ENCODE measurements at places on chromosomes 1 and 21.

DNA sequence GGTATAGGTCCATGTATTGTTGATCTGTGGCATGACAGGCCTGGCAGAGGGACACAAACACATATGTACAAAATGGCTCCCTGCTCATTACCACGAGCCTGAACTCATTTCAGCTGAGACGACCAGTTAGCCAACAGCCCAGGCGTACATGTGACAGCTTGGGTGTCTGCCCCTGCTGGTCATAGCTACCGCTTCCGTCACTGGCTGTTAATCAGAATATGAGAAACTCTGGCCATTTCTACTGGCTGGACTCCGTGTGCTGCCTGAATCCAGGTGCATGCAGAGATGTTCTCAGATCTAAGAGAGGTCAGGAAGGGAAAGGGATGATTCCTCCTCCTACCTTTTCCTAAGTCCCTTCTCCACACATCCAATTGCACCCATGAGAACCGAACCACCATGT, 144.5 kb downstream of the PBX1 start:
- DNase-seq = no peak

- DNase-seq = no peak
Observed at GRCh38 chr1:174465855-174466254, 18.1 kb downstream of the GPR52 start.

GRCh38 chr1:155889566-155889965, 21.6 kb downstream of the RIT1 start:
- no peak for DNase-seq

DNA sequence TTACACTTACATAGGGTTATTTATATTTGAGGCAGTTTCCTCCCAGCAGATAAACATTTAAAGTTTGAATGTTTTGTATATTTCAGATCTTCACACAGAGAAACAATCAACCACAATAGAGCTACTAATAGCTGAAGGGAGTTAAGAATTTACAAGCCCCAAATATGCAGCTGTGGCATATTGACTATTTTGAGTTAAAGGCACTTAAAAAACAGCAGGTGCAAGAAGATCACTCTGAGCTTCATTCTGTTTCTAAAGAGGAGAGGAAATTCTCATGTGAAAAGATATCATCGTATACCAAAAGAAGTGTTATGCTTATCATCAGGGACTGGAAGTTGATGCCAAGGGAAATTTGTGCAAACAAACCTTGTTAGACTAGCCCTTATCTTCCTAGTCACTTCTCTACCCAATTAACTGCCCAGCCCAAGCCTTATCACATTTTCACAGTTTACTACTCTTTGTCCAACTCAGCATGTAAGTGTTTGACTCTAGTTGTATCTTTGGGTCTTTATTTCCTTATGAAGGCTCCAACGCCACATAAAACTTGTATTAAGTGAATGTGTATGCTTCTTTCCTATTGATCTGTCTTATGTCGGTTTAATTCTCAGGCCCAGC, 66.3 kb upstream of the COG2 start:
- DNase-seq = no peak

DNA sequence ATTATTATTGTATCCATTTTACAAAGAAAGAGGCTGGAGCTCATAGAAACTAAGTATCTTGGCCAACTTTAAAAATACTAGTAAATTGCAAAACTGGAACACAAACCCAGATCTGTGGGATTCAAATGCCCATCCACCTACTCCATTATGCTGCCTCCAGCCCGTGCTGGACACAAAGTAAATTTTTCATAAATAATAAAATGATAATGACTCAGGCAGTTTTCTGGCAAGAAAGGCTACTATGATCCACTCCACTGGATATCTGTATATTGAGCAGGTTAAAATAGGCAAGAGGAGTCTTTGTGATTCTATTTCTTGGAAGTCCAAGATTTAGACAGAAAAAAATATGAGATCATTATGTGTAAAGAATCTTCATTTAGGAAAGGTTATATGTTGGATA, 138.3 kb upstream of the DUSP10 start:
- no peak for DNase-seq

GRCh38 chr21:36927719-36928117, 38.8 kb downstream of the HLCS start:
- DNase-seq = peak; percentile 53

GRCh38 chr1:227744668-227745067, 9.4 kb downstream of the SNAP47 start:
- no peak for DNase-seq

DNA sequence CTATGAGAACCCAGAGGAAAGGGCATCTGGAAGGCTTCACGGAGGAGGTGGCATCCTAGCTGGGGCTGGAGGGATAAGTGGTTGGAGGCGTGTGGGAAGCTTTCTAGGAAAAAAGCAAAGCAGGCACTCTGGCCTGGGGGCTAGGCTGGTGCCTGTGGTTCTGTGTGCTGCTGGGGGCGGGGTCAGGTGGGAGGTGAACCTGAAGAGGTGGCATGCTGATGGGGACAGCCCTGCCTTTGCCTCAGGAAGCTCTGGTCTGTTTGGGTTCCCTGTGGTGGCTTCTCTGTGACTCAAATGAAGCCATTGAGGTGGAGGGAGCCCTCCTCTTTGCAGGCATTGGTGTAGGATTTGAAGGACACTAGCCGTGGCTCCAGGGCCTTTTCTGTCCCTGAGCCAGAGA, 221.6 kb upstream of the POU3F1 start:
- no peak for DNase-seq

- DNase-seq = no peak
Observed at GRCh38 chr1:204828352-204828850, 42.3 kb upstream of the NFASC start.

GRCh38 chr1:145992502-145992936, 3.9 kb downstream of the TXNIP start:
- DNase-seq = no peak

DNA sequence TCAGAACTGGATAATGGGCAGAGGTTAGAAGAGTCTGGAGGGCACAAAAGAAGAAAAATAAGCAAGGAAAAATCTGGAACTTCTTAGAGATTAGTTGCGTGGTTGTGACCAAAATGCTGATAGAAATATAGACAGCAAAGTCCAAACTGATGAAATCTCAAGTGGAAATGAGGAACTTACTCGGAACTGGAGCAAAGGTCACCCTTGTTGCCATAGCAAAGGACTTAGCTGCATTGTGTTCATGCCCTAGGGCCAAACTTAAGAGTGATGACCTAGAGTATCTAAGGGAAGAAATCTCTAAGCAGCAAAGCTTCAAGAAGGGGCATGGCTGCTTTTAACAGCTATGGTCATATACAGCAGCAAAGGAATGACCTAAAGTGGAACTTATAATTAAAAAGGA, 180.0 kb downstream of the TTLL7 start:
- DNase-seq = no peak

DNA sequence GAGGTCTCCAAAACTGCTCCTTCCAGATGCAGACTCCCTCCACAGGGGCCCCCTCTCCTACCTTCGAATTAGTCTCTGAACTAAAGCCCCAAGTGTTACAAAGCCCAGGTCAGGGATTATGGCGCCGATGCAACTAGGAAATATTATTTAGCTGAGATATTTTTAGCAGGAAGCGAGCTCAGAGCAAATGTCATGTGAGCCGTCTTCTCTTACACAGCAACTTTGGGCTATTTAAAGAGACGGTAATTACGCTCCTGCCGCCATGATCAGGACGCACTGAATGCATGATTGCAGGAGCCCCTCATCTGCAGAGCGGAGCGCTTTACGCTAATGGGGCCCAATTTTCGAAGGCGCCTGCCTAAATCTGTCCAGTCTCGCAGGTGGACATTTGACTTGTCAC, 55.3 kb upstream of the TARDBP start:
- no peak for DNase-seq

GRCh38 chr1:100735244-100735643, 15.7 kb downstream of the VCAM1 start:
- DNase-seq = no peak

DNA sequence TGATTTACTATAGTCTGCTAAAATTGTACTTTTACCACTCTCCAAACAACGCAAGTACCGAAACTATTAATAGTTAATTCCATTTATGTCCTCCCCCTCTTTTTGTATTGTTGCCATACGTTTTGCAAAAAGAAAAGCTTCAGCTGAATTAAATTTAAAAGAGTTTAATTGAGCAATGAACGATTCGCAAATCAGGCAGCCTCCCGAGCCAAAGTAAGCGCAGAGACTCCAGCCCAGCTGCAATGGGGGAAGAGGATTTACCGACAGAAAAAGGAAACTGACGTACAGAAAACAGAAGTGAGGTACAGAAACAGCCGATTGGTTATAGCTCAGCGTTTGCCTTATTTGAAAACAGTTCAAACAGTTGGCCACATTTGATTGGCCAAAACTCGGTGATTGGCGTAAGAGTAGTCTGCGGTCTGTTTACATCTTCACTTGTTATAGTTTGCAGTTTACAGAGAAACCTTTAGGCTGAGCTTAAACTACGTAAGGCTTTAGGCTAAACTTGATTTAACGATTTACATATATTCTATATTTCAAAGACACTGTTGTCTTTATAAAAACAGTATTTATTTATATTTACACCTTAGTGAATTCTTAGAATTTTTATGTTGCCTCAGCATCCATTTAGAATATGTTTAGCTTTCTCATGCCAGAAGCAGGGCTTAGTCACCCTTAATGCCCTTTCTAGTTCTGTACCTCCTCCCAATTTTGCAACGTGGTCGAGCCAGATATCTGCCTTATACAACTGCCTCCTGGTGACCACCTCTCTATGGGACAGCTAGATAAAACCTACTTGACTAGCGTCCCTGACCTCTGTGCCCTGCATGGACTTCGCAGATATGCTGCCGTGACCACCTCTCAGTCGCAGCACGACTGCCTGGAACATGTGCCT, 23.8 kb downstream of the CR1 start:
- no peak for DNase-seq

DNA sequence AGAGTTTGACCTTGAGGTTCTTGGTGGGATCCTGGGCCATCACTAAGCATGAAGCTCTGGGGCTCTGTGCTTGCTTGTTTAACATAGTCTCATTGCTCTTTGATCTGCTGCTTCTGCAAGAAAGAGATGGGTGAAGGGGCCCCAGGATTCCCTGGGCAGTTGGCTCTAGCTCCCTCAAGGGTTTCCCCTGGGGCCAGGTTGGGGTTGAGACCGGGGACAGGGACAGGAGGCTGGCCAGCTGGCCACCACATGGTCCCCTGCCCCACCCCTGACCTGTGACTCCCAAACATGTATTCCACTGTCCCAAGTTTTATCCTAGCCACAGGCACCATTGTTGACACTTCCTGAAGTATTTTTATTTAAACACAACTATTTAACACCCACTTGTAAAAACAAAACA, 69.5 kb downstream of the FHAD1 start:
- DNase-seq = no peak

- DNase-seq = no peak
Observed at GRCh38 chr21:39003982-39004633, 179.1 kb downstream of the PSMG1 start.

DNA sequence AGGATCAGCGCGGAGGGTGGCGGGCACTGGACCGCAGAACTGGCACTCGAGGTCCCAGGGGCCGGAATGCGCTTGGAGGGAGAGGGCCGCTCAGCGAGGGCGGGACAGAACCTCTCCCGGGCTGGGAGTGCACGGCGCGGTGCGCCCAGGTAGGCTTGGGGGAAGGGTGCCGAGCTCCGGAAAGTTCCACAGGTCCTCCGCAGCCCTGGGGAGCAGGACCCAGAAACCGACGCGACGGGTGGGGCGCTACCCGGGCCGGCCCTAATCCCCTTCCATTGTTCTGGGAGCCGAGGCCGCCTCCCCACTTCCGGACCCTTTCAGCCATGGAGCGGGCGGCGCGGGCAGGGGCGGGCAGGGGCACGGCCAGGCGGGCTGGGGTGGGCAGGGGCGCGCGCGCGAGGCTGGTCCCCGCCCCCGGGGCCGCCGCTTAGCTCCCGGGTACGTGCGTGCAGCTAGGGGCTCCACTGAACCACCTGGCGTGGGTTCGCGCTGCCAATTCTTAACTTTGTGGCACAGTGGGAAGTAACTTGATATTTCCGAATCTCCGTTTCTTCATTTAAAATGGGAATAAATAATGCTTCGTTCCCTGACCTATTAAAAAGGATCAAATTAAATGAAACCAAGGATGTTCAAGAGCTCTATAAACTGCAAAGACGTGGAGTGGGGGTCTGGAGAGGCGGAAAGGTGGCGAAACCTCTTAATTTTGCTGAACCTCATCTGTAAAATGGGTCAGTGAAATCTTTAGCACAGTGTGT, 20.7 kb downstream of the LGR6 start:
- DNase-seq = no peak

- no peak for DNase-seq
Observed at GRCh38 chr1:26583646-26584485, 54.3 kb downstream of the RPS6KA1 start.

- peak; percentile 11 for DNase-seq
Observed at GRCh38 chr1:152185544-152186391, 26.7 kb upstream of the RPTN start.

GRCh38 chr1:59096501-59096900, 200.4 kb upstream of the FGGY start:
- DNase-seq = no peak

DNA sequence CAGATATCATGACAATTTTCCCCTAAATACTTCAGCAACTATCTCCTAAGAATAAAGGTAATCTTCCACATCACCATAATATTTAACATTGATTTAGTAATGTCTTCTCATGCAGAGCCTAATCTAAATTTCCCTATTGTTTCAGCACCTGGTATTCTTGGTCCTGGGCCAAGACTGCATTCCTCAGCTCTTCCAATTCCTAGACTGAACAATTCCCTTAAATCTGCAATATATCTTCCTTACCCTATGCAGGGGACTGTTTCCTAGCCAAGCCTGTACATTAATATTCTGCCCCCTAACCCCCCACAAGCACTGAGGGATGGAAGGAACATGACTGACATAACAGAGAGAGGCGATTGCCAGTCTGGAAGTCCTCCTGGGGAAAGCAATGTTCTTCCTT, 28.7 kb upstream of the DISP1 start:
- DNase-seq = no peak

DNA sequence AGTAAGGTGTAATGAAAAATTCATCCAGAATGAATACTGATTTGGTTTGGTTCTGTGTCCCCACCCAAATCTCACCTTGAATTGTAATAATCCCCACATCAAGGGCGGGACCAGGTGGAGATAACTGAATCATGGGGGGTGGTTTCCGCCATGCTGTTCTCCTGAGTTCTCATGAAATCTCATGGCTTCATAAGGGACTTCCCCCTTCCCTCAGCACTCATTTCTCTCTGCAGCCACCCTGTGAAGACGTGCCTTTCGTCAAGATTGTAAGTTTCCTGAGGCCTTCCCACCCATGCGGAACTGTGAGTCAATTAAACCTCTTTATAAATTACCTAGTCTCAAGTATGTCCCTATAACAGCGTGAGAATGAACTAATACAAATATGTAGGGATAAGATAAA, 5.5 kb upstream of the SYNJ1 start:
- DNase-seq = no peak

DNA sequence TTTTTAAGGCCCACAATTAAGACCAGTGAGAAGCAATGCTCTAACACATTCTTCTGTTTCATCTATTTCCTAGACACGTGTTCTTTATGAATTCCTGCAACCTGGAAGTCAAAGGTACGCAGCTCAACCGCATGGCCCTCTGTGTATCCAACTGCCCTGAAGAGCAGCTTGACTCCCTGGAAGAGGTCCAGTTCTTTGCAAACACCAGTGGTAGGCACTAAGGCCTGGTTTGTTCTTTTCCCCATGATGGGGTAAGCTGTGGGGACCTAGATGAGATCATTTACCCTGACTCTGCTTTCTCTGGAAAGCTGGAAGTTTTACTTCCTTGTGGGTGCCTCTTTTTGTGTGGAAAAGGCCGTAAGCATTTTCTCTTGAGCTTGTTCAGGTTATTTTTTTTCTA, 7.3 kb downstream of the SLC44A3 start:
- no peak for DNase-seq

GRCh38 chr1:25867210-25867991, 8.1 kb downstream of the PAQR7 start:
- no peak for DNase-seq

All from effector CD4-positive, alpha-beta T cell (primary cell).